Stimulated activated CD8-positive, alpha-beta memory T cell treated with anti-CD3 and anti-CD28 coated beads, Interleukin-4, amount 100 ng/mL, for 1 hour (primary cell): ENCODE measurements at places on chromosomes 5 and 9.

GRCh38 chr5:32942225-32942989 lies 231.3 kb downstream of the NPR3 start:
- DNase-seq = no peak

DNA sequence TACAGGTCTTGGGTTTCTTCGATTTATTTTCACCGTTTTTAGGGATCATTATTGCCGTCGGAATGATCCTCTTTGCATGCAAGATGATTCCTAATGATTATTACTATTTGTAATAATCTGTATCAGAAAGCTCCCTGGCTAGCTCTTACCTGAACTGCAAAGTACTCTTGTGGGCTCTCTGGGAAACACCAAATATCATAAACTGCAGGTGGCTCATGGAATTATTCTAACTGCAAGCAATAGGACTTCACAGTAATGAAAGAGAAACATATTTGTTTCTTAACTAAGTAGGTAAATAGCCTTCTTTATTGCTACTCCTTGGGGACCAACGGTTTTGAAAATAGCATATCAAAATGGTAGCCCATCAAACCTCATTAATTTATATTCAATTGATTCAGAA lies 219.4 kb downstream of the NFIB start:
- no peak for DNase-seq

- no peak for DNase-seq
These were observed 80.6 kb downstream of the RAD23B start for GRCh38 chr9:107363516-107364152.

DNA sequence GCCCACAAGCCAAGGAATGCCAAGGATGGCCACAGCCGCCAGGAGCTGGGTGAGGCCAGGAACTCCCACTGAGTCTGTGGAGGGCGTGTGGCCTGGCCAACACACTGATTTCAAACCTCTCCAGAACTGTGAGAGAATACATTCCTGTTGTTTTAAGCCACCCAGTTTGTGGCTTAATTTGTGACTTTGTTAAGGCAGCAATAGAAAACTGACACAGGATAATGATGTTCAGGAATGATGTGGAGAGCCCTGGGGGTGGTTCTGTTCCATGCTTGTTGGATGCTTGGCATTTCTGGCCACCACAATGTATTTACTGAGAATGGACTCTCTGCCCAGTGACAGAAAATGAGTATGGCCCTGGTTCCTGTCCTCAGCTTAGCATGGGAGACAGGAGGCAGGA lies 82.8 kb downstream of the DAP start:
- DNase-seq = no peak

GRCh38 chr5:159712672-159713071 lies 203.6 kb upstream of the ADRA1B start:
- DNase-seq = no peak

GRCh38 chr5:33439905-33440481 lies 772 bp upstream of the TARS1 start:
- no peak for DNase-seq

GRCh38 chr9:68496356-68496755 lies 44.3 kb downstream of the TMEM252 start:
- no peak for DNase-seq

- no peak for DNase-seq
These were observed 4.3 kb upstream of the SLC6A18 start for GRCh38 chr5:1220831-1221230.

- DNase-seq = no peak
These were observed 104.4 kb downstream of the ACTL7B start for GRCh38 chr9:108751369-108751768.

- no peak for DNase-seq
These were observed 2.2 kb downstream of the PCDH1 start for GRCh38 chr5:141875795-141876627.

GRCh38 chr5:165015126-165015525 lies 1509.7 kb downstream of the MAT2B start:
- no peak for DNase-seq
